ENCODE measurements at places on chromosomes 16 and 17.

DNA sequence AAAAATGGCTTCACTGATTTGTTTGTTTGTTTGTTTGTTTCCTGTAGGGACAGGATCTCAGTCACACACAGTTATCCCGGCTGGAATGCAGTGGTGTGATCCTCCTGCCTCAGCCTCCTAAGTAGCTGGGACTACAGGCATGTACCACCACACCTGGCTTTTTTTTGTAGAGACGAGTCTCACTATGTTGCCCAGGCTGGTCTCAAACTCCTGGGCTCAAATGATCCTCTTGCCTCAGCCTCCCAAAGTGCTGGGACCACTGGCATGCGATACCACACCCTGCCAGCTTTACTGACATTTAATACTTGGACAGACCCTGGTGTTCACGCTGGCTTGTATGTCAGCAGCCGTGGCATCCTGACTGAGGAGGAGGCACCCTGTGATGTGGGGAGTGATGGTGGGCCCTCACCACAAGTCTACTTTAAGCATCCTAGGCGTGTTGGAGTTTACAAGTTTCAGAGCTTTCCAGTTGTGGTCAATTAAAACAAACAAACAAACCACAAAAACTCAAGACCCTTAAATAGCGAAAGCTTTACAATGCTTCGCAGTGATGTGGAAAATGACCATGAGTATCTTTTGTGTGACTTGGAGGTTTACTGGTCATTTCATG is 5.1 kb downstream of the ABCA3 start:
- DNase-seq: no peak

- no peak for DNase-seq
Measured at GRCh38 chr17:59695945-59696681, 11.1 kb downstream of the PTRH2 start.

DNA sequence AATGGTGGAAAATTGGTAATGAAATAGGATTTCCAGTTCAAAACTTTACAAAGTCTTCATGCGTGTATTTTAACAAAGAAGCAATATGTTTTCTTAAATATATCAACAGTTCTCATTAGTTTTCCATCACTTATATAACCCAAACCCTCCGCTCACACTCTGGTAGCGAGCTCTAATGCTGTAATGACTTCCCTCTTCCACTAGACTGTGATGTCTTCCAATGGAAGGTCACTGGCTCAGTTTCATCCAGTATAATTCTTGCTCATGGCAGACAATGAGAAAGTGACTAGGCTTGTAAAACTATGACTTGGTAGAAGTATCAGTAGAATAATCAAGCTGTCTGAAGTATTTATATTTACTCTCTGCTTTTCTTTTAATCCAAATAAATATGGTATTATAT is 32.8 kb downstream of the NETO2 start:
- DNase-seq: no peak

DNA sequence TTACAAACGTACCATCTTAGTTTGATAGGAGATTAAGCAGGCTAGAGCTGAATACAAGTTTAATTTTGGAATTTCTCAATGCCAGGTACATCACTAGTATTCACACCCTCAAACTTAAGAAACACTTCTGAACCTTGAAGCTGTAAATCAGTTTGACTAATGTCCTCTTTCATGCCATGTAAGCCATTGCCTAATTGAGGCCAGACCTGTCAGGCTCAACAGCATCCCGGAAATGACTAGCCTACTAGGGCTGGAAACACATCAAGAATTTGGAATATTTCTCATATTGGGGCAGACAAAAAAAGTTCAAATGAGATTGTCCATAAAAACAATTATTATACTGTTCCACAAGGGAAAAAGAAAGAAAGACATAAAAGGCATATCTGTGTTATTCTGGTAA is 1.7 kb downstream of the USP32 start:
- no peak for DNase-seq

DNA sequence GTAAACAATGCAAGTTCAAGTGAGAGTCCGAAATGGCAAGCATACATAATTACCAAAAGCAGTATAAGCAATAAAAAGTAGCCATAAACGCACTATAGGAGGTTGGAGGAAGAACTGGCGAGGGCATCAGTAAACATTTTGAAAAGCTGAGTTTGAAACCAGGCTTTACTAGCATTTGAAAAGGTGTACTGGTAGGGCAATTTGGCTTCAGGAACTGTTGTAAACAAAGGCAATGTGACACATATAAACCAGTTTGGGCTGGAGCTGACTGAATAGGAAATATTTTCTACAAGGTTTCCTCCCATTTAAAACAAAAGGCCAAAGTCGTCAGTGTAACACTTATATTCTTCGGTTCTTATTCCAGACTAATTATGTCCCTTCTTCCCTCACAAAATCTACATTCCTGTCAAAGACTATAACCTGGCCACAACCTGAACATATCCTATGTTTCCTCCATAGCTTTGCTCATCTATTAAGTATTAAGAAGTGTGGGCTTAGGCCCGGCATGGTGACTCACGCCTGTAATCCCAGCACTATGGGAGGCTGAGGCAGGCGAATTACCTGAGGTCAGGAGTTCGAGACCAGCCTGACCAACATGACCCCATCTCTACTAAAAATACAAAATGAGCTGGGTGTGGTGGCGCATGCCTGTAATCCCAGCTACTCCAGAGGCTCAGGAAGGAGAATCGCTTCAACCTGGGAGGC is 7.8 kb downstream of the CBX1 start:
- no peak for DNase-seq

- DNase-seq: no peak
Measured at GRCh38 chr16:27315333-27316037, 1.7 kb downstream of the IL4R start.

DNA sequence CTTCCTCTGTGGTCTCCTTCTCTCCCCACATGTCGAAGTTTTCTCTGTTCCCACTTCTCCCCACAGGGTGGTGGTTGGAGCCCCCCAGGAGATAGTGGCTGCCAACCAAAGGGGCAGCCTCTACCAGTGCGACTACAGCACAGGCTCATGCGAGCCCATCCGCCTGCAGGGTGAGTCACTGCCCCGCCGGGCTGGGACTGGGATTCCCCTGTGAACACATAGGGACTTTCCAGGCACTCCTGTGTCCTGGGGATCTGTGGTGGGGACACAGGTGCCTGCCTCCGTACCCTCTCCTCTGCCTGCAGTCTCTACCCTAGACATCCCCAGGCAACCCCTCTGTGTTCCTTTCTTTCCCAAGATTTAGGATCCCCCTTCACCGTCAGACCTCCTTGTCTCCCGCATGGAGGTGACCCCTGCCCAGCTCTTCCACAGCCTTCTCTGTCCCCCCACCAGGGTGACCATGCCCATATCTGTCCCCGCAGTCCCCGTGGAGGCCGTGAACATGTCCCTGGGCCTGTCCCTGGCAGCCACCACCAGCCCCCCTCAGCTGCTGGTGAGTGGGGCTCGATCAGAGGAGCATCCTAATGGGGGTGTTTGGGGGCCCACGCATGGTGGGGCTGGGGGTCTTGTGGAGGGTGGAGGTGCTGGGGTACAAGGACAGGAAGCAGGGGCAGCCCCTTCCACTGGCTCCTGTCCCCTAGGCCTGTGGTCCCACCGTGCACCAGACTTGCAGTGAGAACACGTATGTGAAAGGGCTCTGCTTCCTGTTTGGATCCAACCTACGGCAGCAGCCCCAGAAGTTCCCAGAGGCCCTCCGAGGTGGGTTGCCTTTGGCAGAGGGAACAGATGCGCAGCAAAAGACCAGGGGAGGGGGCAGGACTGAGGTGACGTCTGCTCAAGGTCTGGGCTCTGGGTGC is 5.8 kb downstream of the ITGAM start:
- no peak for DNase-seq

DNA sequence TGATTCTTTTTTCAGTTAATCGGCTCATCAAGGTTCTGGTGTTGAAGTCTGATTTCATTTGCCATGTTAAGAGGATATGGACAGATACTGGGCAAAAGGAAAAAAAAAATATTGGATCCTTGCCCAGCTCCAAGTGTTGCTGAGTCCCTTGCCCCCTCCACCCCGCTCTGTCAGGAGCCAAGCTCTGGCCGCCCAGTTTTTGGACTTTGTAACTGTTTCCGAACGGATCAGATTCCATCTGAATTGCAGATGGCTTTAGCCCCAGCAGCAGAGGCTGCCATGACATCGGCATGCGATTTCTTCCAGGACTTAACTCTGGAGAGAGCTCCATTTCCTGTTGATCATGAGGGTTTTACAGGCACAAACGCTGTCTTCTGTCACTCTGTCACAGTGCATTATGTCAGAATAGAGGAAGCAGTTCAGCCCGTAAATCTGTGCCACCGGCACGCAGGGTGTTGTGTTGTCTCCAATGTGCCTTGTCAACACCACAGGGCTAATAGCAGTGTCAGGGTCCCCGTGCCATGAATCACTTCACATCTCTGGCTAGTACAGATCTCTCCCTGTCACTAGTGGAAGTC is 615.6 kb downstream of the MAF start:
- DNase-seq: no peak

DNA sequence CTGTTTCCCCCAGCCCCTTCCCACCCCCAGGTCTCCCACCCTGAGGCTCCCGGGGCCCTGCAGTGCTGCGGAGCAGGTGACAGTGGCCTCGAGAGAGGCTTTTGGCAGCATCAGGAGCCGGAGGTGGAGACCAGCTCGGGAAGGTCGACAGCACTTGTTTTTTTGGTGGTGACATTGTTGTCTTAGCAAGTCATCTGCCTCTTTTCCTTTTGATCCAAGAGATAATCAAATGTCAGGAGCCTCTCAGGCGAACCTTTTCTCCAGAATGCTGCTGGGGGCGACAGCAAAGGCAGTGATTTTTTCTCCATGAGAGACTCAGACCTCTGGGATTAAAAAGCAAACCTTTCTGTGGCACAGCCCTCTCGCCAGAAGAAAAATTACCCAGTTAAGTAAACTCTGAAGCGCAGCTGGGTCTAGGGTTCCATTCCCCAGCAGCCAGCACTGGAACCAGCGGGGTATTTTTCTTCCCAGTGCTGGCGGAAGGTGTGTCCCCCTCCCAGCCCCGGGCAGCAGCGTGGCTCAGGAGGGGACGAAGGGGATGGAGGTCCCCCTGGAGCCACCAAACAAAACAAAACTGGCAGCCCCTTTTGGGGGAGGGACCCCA is 37.2 kb downstream of the GRIN2C start:
- DNase-seq: no peak

- no peak for DNase-seq
Measured at GRCh38 chr17:65362826-65363225, 198.6 kb downstream of the AXIN2 start.

DNA sequence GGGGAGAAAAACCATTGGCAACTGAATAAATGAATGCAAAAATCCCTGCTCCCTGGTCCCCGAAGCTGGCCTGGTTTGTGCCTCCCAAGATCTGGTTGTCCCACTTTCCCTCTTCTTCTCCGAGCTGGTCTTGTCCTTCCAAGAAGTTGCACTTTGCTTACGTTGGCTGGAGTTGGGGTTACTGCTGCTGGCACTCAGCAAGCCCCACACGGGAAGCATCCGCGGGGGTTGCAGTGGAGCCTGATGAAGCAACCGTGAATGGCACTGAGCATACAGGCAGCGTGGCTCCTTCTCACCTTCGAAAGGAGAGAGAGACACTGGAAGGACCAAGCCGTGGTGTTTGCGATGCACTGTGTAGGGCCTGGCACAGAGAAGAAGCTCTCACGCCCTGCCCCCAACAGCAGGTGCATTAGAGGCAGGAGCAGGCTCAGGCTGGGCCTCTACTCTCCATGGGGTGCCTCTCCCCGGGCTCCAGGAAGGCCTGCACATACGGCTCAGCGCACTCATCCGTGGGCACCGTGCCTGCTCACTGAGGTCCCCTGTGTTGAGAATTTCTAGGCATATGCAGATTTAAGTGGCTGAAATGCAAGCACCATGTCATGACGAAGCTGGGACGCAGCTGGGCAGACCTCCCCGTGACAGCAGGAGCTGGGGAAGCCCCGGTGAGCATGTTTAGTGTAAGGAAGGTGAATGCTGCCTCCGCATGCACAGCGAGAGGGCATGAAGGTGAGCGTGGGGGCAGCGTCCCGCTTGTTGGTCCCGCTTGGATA is 12.1 kb downstream of the CA5A start:
- DNase-seq: peak; percentile 67

GRCh38 chr17:32570081-32570396 is 83.2 kb downstream of the CDK5R1 start:
- no peak for DNase-seq

GRCh38 chr16:55868980-55869379 is 6.2 kb downstream of the CES5A start:
- no peak for DNase-seq

DNA sequence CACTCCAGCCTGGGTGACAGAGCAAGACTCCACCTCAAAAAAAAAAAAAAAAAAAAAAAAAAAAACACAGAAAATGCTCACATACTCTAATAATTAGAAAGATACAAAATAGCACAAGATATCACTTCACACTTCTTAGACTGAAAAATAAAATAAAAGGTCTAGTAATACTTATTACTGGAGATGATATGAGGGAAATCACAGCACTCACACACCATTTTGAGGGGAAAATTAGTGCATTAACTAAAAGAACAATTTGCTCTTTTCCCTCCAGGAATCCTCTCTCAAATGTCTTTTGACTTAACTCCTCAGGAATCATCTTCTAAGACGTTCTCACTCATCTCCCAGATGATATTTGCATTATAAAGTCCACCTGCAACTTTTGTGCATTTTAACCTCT is 697.9 kb upstream of the SOX9 start:
- no peak for DNase-seq

- DNase-seq: no peak
Measured at GRCh38 chr16:53053967-53054669, 673 bp upstream of the CHD9 start.

GRCh38 chr16:82639263-82639662 is 12.5 kb downstream of the CDH13 start:
- DNase-seq: no peak
